ENCODE measurements at places on chromosomes 11 and 22.

- no peak for DNase-seq
Observed at GRCh38 chr22:50058906-50059880, 1.1 kb upstream of the TTLL8 start.

DNA sequence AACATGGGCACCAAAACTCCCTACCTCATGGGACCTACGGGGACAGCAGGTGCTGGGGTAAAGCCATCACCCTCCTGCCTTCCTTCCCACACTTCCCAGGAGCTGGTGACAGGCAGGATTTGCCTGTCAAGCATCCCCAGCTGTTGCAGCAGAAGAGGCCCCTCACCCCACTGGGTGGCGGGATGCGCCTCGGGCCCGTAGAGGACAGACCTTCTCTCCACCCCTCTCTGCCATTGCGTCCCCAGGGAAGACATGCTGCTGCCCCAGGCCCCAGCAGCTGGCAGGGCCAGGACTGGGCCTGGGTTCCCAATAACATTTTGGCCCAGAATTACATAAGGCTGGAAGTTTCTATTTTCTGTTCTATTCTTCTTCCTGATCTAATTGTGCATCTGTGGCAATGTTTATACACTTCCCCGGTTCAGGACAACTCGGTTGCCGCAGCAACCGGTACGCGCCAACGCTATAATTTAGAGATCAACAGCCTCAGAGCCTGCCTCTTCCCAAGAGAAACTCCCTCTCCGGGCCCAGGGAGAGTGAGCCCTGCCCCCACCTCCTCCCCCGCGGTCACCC is 25.4 kb downstream of the KCNJ4 start:
- DNase-seq: no peak

GRCh38 chr22:31495343-31495742 is 993 bp upstream of the SFI1 start:
- DNase-seq: no peak

DNA sequence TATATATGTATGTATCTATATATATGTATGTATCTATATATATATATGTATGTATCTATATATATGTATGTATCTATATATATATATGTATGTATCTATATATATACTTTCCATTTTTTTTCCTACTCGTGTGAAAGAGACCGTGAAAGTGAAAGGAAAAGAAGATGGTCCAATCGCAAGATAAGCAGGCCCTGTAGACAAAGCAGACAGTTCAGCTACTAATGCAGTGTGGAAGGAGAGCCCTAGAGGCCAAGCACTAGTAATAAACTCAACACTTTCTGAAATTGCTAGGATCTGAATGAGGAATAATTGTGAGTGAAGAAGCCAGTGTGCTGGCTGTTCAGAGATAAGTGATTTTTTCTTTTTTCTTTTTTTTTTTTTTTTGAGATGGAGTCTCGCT is 47.2 kb downstream of the MCHR1 start:
- no peak for DNase-seq

- DNase-seq: no peak
Observed at GRCh38 chr11:82718821-82719220, 14.8 kb downstream of the FAM181B start.

DNA sequence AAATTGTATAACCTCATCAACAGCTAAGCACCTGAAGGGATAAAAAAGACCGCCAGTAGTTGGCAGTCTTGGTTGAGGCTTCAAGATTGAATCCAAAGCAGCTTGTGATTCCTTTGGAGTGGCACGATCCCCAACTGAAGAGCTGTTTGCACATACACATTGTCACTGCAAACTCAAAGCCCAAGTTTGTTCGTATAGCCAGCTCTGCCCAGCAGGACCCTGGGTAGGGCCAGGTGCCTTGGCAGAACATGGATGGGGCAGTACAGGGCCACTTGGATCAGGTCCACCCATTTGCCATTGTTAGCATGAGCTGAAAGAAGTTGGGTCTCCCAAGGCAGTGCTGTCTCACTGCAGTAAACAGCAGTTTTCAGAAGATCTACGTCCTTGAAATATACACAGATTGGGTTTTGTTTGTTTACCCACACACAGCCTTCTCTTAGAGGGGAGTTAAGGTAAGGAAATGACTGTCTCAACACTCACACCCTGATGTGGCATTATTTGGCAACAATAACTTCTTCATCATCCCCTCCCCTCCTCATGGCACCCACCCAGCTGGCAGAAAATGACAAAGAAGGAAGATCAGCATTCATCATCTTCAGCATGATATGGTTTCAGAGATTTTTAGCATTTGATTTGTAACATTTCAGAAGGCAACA is 132.9 kb downstream of the COMMD9 start:
- no peak for DNase-seq

GRCh38 chr22:26008587-26008986 is 160.7 kb upstream of the SEZ6L start:
- no peak for DNase-seq

DNA sequence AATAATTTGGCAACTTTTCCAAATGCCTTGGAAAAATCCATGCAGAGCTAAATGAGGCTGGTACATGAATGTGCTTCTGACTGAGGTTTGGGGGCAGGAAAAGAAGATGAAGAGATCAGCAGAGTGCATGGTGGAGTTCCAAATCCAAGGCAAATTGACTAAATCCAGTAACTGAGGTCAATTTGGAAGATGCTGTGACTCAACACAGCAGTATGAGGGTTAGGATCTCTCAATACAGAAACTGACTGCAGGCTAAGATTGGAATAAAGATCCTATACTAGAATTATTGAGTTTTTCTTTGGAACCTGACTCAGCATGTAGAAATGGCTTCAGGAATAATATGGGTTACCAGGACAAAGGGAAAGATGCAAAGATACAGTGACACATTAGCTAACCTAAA is 99.3 kb upstream of the FAT3 start:
- DNase-seq: no peak

- DNase-seq: no peak
Observed at GRCh38 chr11:57294225-57295131, 30.3 kb downstream of the TNKS1BP1 start.

DNA sequence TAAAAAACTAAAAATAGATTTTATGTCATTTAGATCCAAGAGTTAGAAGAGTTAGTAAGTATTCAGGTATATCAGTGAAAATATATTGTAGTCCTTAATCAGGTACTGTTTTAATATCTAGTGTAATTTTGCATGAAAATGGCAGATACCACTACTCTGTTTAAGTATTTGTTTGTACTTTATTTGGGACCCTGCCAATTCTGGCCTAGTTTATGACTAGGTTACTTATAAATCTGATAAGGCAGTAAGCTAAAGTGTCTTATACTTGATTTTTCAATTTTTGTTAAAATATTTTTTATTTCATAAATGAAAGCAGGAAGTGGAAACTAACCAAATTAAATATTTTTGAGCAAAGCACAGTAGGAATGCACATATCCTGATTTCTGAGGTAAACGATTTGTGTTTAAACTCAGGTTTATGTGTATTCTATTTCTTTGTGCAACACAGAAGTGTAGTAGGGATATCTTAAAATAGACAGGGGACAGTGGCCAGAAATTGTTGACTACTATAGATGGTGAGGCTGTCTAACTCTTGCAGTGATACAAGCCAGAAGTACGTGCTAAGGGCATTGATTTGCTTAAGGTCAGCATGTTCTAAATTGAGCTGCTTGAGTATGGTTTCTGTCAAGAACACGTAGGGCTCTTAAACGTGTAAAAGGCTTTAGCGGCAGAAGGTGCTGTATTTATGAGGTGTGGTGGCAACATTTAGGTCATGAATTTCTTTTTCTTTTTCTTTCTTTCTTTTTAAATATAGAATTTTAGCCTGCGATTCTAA is 34.0 kb downstream of the HIPK3 start:
- DNase-seq: no peak

DNA sequence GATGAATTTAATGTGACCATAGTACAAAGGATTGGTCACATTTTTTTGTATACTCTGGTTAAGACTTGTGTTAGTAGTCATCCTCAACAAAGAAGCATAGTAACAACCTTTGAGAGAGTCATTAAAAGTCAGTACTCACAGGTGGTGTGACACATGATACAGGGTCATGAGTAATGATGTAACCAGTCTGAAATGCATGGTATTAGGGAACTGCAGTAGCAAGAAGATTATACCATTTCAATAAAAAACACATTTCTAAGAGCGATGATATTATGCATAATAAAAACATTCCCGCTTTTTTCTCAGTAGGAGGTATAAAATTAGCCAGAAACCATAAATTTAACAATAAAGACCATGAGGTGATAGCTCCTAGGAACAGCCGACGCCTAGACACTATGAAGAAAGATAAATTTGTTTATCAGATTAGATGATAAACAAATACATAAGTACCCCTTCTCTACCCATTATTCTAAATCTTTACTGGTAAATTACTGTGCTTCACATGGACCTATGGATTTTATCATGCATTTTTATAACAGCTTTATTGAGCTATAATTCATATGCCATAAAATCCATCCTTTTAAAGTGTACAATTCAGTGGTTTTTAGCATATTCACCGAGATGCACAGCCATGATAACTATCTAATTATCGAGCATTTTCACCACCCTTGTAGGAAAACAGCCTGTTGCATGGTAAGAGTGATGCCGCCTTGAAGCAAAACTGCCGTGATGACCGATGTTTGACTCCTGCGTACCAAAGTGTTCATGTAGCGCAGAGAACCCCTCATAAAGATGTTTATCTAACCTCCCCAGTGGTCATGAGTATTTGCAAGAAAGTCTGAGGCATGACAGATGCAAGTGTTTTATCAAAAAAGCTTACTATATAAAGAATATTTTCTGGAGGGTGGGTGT is 41.8 kb downstream of the TMPRSS5 start:
- DNase-seq: no peak

GRCh38 chr11:116225236-116225635 is 547.6 kb downstream of the BUD13 start:
- DNase-seq: no peak

GRCh38 chr22:43446037-43446803 is 34.4 kb downstream of the MPPED1 start:
- DNase-seq: no peak

GRCh38 chr22:44363013-44363979 is 50.5 kb upstream of the SHISAL1 start:
- no peak for DNase-seq

DNA sequence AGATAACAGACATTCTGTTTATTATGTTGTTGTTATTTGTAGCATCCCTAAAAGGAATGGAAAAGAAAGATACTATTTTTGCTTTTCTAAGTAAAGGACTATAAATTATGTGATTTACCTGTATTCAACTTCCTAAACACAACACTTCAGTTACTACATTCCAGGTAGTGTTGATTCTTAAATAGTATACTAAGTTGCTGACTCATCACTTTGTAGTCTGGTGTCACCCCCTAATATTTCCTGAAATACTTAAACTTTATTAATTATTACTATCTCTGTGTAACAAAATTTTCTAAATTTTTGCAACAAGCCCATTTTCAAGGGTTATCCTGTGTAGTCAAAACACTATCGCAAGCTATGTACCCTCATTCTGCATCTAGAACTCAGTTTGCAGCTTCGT is 7.0 kb downstream of the SYTL2 start:
- no peak for DNase-seq

All from activated CD4-positive, alpha-beta T cell treated with anti-CD3 and anti-CD28 coated beads, Interleukin-2, amount 50 U/mL, for 1 hour (primary cell).